PC-9 (cell line): ENCODE measurements at places on chromosomes 1 and 21.

- no peak for DNase-seq
Measured at GRCh38 chr1:225818229-225818628, 8.3 kb downstream of the EPHX1 start.

GRCh38 chr1:44260792-44261170 lies 47.5 kb downstream of the DMAP1 start:
- no peak for DNase-seq

GRCh38 chr1:98294127-98294526 lies 367.4 kb upstream of the SNX7 start:
- DNase-seq: no peak

GRCh38 chr1:156898161-156898566 lies 4.6 kb downstream of the PEAR1 start:
- no peak for DNase-seq

- no peak for DNase-seq
Measured at GRCh38 chr1:180680558-180681144, 48.8 kb downstream of the XPR1 start.

- DNase-seq: no peak
Measured at GRCh38 chr1:8370046-8370881, 52.4 kb downstream of the SLC45A1 start.

GRCh38 chr1:59697150-59697800 lies 117.5 kb upstream of the HOOK1 start:
- no peak for DNase-seq

GRCh38 chr1:23793018-23793781 lies 2.3 kb downstream of the LYPLA2 start:
- peak; percentile 83 for DNase-seq

DNA sequence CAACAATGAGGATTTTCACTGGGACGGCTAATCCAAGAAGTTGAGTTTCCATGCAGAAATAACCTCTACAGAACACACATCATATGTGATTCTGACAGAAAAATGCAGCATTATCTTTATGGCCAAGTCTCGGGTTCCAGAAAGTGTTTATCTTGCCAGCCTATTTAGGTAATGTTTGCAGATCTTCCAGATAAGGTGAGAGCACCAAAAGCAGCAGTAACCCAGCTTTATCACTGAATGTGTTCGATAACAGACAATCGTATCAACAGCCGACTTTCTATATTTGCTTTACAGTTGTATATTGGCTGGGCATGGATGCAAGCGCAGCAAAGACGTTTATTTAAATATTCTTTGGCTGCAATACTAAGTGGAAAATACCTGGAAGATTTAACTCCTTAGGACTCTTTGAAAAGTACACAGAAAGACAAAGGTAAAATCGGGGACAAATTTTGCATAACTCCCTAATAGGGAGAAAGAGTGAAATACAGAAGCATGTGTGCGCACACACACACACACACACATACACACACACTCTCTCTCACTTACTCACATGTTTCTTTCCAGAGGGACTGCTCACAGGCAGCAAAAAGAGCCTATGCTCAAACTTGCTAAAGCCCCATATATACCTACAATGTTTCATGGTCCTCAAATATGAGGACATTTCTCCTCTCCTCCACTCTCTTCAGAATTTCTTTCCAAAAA lies 3.0 kb upstream of the CTSK start:
- DNase-seq: no peak

- DNase-seq: no peak
Measured at GRCh38 chr21:32768530-32768929, 3.0 kb downstream of the PAXBP1 start.

DNA sequence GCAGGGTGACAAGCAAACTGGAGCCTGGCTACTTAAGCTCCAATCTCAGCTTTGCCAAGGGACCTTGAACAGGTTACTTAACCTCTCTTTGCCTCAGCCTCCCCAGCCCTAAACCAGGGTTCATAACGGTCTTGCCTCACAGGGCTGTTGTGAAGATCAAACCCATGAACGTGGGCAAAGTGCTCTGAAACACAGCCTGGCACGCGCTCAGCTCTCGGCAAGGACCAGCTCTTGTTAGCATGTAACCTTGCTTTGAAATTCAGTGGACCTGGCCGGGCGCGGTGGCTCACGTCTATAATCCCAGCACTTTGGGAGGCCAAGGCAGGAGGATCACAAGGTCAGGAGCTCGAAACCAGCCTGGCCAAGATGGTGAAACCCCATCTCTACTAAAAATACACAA lies 24.8 kb downstream of the RAP1GAP start:
- DNase-seq: no peak

GRCh38 chr1:158931055-158931737 lies at the start of gene PYHIN1:
Gene PYHIN1 (plus strand): TSS chr1:158931552. CDS start chr1:158936911, 5,359 bp downstream.
- no peak for DNase-seq

DNA sequence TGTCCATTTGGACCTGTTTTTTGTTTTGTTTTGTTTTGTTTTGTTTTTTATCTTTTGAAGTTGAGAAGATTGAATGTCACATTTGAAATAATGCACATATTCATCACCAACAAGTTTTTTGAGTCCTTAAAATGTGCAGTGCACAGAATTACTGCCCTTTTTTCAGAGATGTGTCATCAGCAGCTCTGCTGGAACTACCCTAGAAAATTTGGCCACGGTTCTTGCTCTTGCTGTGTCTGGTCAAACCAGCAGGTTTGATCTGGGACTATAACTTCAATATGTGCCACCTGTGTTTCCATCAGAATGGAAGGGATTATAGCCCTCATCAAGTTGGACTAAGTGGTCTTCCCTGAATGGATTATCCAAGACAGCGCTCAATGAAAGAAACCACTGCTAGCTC lies 24.1 kb upstream of the CNN3 start:
- DNase-seq: no peak

DNA sequence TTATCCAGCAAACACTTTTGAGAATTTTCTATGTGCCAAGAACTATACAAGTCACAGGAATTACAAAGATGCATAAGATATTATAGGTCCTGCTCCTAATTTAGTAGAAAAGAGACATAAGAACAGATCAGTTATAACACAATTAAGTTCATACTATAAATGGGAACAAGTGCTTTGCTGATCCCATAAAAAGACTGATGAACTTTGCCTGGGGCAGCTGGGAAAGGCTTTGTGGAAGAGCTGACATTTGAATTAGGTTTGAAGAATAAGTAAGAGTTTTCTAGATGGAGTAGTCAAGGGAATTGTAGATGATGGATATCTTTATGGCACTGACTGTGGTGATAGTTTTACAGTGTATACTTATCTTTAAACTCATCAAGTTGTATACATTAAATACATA lies 76.5 kb downstream of the VCAM1 start:
- DNase-seq: peak; percentile 20
